ENCODE measurements at places on chromosomes 12 and 14.
A peak's percentile ranks its signal among the peaks of the same experiment; 100 is the strongest.

GRCh38 chr12:70246580-70246979, 3.3 kb downstream of the CNOT2 start:
- no peak for DNase-seq

- DNase-seq: no peak
These were observed 369.3 kb upstream of the TMPO start for GRCh38 chr12:98146043-98146442.

DNA sequence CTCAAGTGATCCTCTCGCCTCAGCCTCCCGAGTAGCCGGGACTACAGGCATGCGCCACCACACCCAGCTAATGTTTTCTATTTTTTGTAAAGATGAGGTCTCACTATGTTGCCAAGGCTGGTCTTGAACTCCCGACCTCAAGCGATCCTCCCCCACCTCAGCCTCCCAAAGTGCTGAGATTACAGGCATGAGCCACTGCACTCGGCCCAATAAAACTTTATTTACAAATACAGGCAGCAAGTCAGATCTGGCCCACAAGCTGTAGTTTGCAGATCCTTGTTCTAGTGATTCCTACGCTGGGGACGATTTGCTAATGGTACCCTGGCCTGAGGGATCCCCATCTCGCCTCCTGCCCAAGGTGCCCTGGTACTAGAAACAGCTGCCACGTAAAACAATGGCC, 74.6 kb downstream of the CCDC88C start:
- DNase-seq: no peak

- DNase-seq: no peak
These were observed 53.6 kb downstream of the RTN1 start for GRCh38 chr14:59816941-59817340.

DNA sequence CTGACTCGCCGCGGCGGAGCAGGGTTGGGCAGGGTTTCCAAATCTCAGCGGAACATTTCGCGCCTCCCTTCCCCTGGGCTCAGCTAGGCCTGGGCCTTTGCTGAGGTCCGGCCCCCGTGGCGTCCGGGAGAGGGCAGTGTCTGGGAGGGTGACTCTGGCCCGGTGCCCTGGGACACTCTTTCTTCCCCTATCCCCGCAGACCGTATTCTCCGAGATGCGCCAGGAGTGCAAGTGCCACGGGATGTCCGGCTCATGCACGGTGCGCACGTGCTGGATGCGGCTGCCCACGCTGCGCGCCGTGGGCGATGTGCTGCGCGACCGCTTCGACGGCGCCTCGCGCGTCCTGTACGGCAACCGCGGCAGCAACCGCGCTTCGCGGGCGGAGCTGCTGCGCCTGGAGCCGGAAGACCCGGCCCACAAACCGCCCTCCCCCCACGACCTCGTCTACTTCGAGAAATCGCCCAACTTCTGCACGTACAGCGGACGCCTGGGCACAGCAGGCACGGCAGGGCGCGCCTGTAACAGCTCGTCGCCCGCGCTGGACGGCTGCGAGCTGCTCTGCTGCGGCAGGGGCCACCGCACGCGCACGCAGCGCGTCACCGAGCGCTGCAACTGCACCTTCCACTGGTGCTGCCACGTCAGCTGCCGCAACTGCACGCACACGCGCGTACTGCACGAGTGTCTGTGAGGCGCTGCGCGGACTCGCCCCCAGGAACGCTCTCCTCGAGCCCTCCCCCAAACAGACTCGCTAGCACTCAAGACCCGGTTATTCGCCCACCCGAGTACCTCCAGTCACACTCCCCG, 3.0 kb downstream of the WNT1 start:
- DNase-seq: peak; percentile 70

GRCh38 chr12:63313139-63313538, 162.1 kb upstream of the AVPR1A start:
- DNase-seq: no peak

DNA sequence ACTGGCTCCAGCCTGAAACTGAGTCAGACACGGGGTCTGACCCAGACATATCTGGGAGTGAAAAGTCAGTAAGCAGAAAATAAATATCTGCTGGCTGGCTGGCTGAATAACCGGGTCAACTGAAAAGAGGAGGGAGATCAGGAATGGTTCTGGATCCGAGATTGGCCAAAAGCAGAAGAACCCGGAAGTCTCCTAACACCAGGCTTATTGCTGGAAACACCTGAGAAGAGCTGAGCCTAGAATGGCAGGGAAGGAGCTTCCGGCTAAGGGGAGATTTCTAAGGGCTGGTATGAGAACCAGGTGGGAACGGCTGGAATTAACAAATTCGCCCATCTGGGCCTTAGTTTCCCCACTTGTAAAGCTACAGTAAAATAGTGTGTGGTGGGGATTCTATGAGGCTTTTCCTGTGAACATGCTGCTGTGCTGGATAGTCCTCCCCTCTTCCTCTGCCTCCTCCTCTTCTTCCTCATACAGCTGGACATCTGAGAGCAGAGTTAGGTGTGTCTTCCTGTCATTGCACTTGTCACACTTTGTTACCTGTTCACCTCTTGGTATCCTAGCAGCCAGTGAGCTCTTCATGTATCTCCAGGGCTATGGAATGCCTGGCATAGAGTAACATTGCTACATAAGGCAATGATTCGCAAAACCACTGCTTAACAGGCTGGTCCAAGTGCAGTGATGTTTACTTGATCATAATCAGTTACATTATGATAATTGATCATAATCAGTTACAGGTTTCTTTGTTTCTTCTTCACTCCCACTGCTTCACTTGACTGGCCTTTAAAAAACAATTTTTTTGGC, 2.0 kb upstream of the SHMT2 start:
- DNase-seq: no peak

GRCh38 chr12:28032811-28033537, 60.4 kb upstream of the PTHLH start:
- no peak for DNase-seq

GRCh38 chr14:78595797-78596196, 425.6 kb downstream of the NRXN3 start:
- DNase-seq: no peak

DNA sequence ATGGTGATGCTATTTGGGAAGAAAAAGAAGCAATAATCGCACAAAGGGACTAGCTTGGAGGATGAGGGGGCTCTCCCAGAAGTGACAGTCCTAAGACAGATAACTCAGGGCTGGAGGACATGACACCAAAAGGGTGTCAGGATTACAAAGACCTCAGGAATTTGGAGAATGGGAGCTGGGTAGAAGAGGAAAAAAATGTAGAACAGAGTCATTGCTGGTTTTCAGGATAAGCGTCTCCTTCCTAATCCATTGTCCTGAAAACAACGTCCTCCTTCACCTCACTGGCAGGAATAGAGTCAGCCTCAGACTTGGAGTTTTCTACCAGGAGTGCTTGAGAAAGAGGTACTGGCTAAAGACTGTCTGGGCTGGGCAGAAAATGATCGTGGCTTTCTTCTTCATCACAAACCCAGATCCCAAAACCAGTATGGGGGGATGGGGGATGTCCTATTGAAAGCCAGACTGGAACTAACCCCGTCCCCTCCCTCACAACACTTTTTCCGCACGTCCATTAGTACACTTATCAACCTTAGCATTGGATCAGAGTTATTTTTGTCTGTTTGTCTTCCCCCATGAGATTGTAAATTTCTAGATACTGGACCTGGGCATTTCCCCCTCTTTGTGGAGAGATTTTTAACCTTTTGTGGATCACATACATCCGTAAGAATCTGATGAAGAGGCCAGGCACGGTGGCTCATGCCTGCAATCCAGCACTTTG, 14.3 kb downstream of the B4GALNT3 start:
- DNase-seq: no peak

- DNase-seq: no peak
These were observed 14.8 kb downstream of the KMT5A start for GRCh38 chr12:123398550-123399254.

- no peak for DNase-seq
These were observed 101.5 kb downstream of the HELB start for GRCh38 chr12:66403746-66404145.

GRCh38 chr12:51798501-51798900, 50.0 kb downstream of the FIGNL2 start:
- DNase-seq: no peak

DNA sequence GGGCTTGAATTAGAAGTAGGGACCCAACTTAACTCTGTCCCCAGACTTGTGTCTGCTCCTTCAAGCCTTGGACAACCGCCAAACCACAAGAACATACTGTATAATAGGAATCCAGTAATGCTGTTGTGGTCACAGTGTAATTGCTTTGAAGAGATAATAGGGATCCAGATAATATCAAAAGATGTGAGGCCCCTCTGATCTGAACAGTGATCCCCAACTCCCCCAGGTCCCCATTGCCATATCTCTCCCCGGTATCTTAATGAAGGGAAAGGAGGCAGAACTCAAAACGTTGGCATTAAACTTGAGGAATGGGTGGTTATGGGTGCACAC, 8.5 kb upstream of the PLEKHH1 start:
- no peak for DNase-seq

DNA sequence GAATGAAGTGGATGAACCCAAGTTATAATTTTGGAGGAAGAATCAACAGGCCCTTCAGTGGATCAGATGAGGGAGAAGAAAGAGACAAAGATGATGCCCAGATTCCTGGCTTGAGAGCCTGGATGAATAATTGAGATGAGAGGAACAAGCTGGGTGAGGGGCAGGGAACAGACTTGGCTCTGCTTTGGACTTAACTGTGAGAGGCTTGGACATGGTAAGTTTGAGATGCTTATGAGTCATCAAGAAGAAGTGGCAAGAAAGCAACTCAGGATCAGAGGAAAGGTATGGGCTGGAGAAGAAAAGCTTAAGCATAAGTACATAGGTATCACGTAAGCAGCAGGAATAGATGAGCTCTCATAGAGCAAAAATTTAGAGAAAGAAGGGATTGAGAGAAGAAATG, 55.3 kb downstream of the FIGNL2 start:
- DNase-seq: no peak

DNA sequence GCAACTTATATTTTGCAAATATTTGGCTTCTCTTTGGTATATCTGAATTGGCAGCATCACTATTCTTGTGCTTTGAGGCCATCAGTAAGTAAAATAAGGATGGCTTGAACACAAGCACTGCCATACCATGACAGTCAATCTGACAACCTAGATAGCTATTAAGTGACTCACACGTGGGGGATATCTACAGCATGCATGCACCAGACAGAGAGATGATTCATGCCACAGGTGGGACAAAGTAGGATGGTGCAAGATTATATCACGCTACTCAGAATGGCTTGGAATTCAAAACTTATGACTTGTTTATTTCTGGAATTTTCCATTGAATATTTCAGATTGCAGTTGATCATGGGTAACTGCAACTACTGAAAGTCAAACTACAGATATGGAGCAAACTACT, 675.6 kb upstream of the MDGA2 start:
- no peak for DNase-seq

- DNase-seq: peak; percentile 87
These were observed 194.9 kb upstream of the OR4E1 start for GRCh38 chr14:21868442-21869046.

GRCh38 chr12:128693115-128693514, 130.6 kb downstream of the SLC15A4 start:
- DNase-seq: no peak

GRCh38 chr12:56338308-56339157, at the start of gene IL23A:
Gene IL23A (plus strand): TSS chr12:56338884. CDS start chr12:56339045, 161 bp downstream.
- DNase-seq: peak; percentile 78

DNA sequence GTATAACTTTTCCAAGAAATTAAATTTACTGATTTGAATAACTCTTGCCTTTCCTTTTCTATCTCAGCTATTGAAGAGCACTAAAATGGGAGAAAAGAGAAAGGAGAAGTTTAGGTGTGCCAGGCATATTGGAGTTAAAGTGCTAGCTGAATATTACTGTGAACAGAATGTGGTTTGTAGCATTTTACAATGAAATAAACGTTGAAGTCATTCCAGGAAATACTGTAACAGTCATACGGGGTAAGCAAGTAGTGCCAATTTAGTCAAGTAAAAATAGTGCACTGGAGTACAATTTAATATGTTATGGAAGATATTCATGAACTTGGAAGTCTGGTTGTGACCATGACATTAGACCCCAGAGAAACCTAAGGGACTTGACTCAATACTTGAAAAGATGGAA, 62.1 kb downstream of the E2F7 start:
- DNase-seq: no peak

GRCh38 chr12:119749666-119750065, 81.7 kb downstream of the PRKAB1 start:
- DNase-seq: no peak

DNA sequence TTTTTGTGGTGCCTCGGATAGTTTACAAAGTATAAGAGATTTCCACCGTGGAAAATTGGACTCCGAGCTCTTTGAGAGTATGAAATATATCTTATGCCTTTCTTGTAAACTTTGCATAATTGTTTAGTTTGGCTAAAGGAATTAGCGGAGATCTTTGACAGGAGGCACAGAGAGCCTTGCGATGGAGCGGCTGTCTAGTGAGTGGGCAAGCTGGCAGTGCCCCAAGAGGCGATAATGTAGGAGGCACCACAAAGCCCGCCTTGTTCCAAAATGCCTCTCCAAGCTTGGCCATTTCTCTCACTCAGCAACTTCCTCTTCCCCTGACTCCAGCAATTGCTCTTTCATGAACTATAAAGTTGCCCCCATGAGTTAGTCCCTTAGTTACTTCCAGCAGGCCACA, 270.1 kb upstream of the PRICKLE1 start:
- DNase-seq: no peak

DNA sequence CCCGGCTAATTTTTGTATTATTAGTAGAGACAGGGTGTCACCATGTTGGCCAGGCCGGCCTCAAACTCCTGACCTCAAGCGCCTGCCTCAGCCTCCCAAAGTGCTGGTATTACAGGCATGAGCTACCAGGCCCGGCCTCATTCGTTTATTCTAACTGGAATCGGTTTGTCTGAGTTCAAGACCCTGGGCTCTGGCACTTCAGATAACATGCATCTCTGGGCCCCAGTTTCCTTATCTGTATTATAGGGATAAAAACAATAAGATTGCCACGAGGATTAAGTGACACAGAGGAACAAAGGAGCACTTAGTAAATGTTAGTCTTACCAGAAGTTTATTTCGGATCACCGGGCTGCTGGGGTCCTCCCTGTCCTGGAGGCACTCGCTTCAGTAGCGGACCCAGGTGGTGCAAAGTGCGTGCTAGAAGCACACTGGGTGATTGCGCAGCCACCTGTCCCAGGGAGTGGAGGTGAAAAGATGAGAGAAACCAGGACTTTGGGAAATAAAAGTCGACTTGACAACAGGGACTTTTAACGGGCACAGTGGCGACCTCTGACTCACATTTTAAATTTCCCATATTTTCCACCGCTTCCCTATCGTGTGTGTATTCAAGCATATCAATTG, 37.5 kb downstream of the ACACB start:
- DNase-seq: no peak

GRCh38 chr14:57066887-57067513, 201.7 kb downstream of the EXOC5 start:
- peak; percentile 44 for DNase-seq

DNA sequence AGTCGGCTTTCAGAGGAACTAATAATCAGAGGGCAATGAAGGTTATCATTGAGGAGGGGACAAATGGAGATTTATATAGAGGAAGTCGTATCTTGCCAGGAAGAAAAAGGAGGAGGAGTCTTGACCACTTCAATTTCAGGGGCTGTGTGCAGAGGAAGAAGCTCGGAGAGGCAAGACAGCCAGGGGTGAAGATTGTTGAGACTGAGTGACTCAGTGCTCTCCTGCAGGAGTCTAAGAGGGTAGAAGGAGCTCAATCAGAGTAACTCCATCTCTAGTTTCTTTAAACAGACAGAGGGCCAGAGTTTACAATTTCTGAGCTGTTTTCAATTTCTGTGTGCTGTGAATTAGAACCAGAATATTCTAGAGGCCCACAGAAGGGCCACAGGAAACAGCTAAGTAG, 439.3 kb upstream of the PRICKLE1 start:
- DNase-seq: no peak

GRCh38 chr12:93111773-93112172, 182.7 kb upstream of the EEA1 start:
- no peak for DNase-seq

GRCh38 chr12:131005161-131006035, 51.7 kb downstream of the ADGRD1 start:
- no peak for DNase-seq

Measured in activated CD8-positive, alpha-beta T cell treated with anti-CD3 and anti-CD28 coated beads, Interleukin-2, amount 10 ng/mL, durations not matched to agents 7 days and 5 days (primary cell).